ENCODE measurements at places on chromosomes 4 and X.

GRCh38 chr4:10005632-10006031 lies 15.7 kb downstream of the SLC2A9 start:
- DNase-seq, result no peak

- no peak for DNase-seq
Observed at GRCh38 chr4:16833722-16834121, 64.7 kb downstream of the LDB2 start.

DNA sequence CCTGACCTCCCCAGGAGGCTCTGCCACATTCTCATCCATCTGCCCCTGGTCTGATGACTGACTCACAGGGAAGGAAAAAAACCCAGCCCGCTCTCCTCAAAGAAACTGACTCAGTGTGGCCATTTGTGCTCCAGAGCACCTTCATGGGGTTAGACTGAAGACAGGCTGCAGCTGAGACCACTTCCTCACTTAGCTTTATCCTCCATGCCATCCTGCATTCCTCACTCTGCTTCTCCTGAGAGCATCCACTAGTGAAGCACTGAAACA lies 35.9 kb upstream of the HPSE start:
- no peak for DNase-seq

- DNase-seq, result no peak
Observed at GRCh38 chr4:72323227-72323626, 245.8 kb downstream of the ADAMTS3 start.

- DNase-seq, result peak; percentile 49
Observed at GRCh38 chrX:44817029-44817428, 26.8 kb upstream of the DUSP21 start.

- no peak for DNase-seq
Observed at GRCh38 chr4:75745161-75745560, 20.8 kb downstream of the USO1 start.

GRCh38 chr4:150863456-150863855 lies 151.6 kb downstream of the LRBA start:
- DNase-seq, result no peak
